Stimulated activated CD8-positive, alpha-beta memory T cell treated with anti-CD3 and anti-CD28 coated beads, Interleukin-4, amount 100 ng/mL, for 1 hour (primary cell): ENCODE measurements at places on chromosomes 6 and 20.

DNA sequence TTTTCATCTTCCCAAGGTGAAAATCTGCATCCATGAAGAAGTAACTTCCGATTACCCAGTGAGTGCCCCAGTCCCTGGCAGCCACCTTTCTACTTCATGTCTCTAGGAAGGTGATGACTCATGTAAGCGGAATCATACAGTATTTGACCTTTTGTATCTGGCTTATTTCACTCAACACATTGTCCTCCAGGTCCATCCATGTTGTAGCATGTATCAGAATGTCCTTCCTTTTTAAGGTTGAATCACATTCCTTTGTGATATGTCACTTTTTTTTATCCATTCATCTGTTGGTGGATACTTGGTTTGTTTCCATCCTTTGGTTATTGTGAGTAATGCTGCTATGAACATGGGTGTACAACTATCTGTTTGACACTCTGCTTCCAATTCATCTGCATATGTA lies 176.3 kb upstream of the CDYL start:
- no peak for DNase-seq

GRCh38 chr6:81451787-81452186 lies 300.7 kb downstream of the TENT5A start:
- no peak for DNase-seq

GRCh38 chr6:3282476-3283236 lies 23.9 kb downstream of the PSMG4 start:
- DNase-seq, result no peak

- DNase-seq, result no peak
Observed at GRCh38 chr6:154347981-154348380, 8.6 kb downstream of the IPCEF1 start.

DNA sequence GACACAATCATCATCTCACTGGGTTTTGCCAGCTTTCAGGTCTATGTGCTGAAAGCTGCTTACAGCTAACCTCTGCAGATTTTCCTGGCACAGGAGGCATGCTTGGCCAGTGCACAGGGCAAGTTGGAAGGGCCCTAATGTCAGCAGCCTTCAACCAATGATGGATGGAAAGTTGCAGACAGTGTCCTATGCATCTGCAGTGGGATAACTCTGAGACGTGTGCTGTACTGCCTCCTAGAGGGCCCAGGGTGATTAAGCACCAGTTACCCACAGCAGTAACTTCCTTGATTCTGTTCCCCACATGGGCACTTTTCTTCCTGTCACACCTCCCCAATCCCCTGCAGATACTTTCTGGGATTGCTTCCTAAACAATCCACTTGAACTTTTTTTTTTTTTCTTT lies 38.6 kb downstream of the OVOL2 start:
- no peak for DNase-seq

- DNase-seq, result peak; percentile 3
Observed at GRCh38 chr6:43308101-43308989, at the start of gene CRIP3. Gene CRIP3, minus strand, starts transcription at chr6:43308826. Its CDS starts 34 bp downstream, at chr6:43308792.

GRCh38 chr6:54291146-54291545 lies 17.1 kb upstream of the TINAG start:
- no peak for DNase-seq

DNA sequence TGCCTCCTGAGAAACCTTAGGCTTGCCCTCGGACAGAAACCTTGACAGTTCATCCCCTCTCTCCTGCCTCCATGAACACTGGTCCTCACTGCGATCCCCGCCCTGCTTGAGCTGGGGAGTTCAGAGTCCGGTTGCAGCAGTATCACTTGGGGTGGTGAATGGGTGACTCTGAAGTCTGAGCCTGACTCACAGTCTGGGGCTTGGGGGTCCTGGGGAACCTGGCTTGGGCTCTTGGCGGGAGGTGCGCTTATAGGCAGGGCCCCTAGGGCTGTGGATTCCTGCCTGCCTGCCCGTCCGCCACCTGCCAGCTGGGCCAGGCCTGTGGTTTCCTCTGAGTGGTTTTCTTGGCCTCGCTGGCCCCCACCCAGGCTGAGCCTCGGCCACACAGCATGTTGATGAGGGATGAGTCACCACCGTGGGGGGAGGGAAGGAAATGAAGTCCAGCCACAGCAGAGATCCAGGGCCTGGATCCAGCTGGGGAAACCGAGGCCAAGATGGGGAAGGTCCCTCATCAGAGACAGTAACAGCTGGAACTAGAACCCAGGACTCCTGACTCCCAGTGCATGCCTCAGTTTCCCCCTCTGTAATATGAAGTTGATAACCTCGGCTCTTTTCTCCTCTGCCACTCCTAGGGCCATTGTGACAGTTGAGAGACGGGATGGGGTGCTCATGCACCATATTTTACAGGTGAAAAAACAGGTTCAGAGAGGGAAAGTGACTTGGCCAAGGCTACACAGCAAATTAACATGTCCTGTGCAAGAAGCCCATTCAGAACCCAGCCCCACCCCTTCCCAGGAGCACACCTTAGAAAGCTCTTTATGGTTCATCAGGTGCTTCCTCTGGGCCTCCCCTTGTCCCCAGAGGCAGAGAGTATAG lies 9.2 kb downstream of the FOXS1 start:
- DNase-seq, result peak; percentile 6

- no peak for DNase-seq
Observed at GRCh38 chr20:51562332-51563173, 20.0 kb upstream of the NFATC2 start.

- DNase-seq, result no peak
Observed at GRCh38 chr20:37357481-37358365, 11.8 kb downstream of the SRC start.
